ENCODE measurements at places on chromosomes 16 and 17.

DNA sequence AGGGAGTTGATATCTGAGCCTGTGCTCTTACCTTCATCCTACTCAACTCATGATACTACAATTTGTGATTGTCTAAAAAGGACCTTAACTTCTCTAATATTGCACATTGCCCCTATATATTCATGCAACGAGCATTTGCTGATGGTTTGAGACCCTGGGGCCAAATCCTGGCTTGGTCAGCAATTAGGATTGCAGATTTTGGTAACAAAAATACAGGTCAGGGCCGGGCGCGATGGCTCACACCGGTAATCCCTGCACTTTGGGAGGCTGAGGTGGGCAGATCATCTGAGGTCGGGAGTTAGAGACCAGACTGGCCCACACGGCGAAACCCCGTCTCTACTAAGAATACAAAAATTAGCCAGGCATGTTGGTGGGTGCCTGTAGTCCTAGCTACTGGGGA lies 35.4 kb upstream of the HAPSTR1 start:
- no peak for DNase-seq

DNA sequence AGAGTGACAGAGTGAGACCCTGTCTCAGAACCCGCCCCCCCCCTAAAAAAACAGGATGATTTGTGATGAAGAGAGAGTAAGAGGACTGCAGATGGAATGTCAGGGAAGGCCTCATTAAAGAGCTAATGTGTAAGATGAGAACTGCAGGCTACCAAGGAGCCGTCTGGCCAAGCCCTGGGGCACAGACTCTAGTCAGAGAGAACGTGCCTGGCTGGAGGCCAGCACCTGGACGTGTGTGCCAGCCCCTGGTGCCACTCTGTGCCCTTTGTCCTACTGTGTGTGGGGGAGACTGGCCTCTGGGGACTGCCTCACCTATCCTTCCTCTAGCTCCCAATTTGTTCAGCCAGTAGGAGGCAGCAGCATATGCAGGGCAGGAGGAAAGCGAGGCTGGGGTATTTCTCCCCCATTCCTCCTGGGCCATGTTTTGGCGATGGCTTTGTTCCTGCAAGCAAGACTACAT lies 37.1 kb downstream of the KNOP1 start:
- DNase-seq: no peak

- no peak for DNase-seq
Observed at GRCh38 chr16:79261481-79261940, 339.0 kb downstream of the MAF start.

DNA sequence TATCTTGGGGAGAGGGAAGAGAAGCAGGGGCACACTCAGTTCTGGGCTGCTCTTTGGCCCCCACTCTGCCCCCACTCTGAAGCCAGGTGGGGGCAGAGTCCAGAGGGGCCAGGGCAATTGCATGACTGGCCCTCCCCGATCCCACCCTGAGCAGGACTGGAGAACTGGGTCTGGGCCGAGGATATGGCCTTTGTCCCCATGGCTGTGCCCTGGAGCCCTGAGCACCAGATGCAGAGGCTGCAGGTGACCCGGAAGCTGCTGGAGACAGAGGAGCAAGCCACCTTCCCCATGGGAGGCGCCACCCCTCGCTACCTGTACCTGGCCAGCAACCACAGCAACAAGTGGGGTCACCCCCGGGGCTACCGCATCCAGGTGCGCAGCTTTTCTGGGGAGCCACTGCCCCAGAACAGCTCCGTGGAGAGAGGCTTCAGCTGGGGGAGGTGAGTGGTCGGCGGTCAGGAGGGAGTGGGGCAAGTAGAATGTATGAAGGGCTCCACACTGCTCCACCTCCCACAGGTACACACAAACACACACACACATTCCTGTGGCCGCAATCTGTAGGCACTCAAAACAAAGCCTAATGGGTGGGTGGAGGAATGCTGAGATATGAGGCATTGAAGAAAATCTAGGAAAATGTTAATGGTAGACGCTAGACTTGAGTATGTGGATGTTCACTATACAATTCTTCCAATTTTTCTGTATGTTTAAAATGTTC lies 21.4 kb downstream of the AOC3 start:
- no peak for DNase-seq

GRCh38 chr17:77455111-77455890 lies 314.5 kb downstream of the SEC14L1 start:
- no peak for DNase-seq

DNA sequence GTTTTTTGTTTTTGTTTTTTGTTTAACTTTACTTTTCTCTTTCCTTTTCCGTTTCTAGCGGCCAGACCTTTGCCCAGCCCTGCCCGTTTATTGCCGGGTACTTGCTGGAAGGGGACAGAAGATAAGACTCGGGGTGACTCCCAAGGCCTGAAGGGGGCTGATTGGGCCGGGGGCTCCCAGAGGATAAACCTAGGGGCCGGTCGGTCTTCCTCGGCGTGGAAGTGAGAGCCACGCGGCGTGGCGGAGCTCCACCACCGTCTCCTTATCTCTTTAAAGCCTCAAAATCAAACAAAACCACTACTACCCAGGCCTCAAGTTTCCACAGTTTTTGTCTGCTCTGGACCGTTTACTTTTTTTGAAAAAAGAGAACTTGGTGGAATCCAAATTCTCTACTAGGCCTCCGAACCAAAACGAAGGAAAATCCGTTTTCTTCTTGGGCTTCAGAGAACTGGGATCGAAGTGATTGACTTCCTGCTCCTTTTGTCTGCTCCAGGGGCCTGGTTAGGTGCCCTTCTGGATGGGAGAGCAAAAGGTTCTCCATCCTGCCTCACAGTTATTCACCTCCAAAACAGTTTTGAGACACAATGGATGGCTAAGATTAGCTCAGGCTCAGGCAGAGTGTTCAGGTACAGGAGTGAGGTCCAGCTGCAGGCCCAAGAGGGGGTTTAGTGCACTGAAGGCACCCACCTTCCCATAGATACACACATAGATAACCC lies 8.5 kb upstream of the HOXB9 start:
- DNase-seq: no peak

DNA sequence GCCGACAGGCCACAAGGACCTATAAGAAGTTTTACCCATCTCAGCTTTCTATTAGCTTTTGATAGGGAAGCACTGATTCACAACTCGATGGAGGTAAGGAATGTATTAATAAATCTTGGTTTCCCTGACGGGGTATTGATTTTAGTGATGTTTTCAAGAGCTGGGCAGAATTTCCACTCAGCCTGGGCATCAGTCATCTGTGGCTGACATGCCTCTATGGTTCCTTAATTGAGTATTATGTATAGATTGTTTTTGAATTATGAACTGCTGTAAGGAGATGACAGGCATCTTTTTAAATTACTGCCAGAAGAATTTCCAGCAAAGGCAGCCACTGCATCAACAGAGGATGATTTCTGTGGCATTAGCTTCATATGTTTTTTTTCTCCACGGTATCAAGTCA lies 128.6 kb downstream of the CPPED1 start:
- DNase-seq: no peak

GRCh38 chr17:60094754-60095153 lies 16.0 kb upstream of the HEATR6 start:
- no peak for DNase-seq

GRCh38 chr17:40726919-40727318 lies 23.4 kb upstream of the KRT24 start:
- no peak for DNase-seq

GRCh38 chr17:76240461-76241203 lies at the start of gene RNF157:
TSS of gene RNF157 (minus strand) at chr17:76240493. CDS start at chr17:76240240, 253 bp downstream.
- DNase-seq: no peak

- DNase-seq: no peak
Observed at GRCh38 chr16:29986231-29986630, 9.2 kb downstream of the HIRIP3 start.

GRCh38 chr17:55833306-55833705 lies 82.5 kb downstream of the PCTP start:
- no peak for DNase-seq

- DNase-seq: no peak
Observed at GRCh38 chr17:50661348-50661747, 26.7 kb downstream of the ABCC3 start.

DNA sequence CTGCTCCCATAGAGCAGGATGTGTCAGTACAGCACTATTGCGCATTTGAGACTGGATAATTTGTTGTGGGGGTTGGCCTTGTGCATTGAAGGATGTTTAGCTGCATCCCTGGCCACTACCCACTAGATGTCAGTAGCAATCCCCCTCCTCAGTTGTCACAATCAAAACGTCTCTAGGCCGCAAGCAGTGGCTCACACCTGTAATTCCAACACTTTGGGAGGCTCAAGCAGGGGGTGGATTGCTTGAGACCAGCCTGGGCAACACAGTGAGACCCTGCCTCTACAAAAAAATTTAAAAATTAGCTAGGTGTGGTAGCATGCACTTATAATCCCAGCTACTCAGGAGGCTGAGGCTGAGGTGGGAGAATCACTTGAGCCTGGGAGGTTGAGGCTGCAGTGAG lies 48.4 kb downstream of the CENPV start:
- DNase-seq: no peak

DNA sequence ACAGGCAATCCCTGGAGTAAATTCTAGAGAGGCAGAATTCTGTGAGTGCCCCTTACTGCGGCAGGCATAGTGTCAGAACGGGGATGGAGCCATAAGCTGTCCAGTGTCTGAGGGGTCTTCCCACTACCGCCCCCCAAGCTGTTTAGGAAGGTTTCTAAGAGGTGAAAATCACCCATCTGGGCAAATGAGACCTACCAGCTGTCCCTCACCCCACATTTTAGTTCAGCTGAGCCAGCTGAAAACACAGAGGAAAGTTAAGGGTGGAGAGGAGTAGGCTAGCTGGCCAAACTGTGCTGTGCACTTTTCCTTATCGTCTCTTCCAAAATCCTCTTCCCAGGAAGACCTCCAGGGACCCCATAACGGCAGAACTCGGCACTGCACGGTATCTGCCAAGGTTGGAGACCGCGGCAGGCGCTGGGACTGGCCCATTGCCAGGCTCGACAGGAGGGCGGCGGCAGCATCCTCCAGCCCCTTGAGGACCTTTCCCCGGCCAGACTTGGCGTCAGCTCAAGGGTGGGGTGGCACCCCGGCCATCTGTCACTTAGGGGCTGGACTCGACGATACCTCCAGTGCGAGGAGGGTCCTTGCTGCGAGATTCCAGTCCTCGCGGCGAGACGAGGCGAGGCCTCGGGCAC lies 955 bp downstream of the ACLY start:
- DNase-seq: no peak

GRCh38 chr16:53893731-53894435 lies 189.9 kb downstream of the FTO start:
- no peak for DNase-seq

DNA sequence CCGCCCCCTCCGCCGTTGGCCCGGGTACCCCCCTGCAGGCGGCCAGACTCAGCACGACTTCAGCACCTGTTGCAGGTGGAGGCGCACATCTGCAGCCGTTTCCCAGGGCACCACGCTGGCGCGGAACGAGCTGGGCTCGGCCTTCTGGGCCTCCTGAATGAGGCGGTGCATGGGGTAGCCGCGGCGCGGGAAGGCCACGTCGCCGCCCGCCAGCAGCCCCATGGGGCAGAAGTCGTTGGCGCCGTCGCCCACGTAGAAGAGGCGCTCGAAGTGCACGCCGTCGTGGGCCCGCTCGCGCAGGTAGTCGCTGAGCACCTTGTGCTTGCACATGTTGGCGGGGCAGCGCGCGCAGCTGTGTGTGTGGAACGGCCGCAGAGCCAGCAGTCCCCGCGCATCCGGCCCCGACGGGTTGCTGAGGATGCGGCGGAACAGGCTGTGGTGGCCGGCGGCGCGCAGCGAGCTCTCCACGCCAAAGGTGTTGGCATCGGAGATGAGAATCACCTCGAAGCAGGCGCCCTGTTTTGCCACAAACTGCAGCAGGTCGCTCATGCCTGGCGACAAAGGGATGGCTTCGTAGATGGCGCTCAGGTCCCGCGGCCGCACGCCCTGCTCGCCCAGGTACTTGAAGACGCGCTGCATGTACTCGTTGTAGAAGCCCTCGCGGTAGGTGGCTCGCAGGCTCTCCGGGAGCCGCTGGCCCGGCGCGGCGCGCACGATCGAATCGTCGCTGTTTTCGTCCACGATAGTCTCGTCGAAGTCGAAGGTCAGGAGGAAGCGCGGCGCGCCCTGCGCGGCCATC lies 6.2 kb downstream of the PHOSPHO1 start:
- DNase-seq: no peak

GRCh38 chr17:9772658-9773057 lies 18.7 kb downstream of the DHRS7C start:
- no peak for DNase-seq

DNA sequence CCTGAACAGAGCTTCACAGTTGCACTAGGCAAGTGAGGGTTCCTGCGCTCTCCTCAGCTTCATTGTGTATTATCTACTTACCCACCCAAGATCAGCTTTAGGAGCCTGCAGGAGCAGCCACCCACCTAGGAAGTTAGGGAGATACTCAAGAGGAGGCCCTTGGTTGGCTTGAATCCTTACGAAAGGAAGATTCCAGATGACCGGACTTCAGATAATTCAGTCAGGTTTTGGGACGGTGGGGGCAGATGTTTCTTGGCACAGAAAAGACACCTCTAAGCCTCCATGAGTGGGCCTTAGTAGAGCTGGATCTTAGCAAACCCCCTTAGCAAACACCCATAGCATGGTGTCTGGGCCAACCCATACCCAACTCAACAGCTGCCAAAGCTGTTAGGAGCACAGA lies 2.4 kb upstream of the CBFB start:
- DNase-seq: no peak

DNA sequence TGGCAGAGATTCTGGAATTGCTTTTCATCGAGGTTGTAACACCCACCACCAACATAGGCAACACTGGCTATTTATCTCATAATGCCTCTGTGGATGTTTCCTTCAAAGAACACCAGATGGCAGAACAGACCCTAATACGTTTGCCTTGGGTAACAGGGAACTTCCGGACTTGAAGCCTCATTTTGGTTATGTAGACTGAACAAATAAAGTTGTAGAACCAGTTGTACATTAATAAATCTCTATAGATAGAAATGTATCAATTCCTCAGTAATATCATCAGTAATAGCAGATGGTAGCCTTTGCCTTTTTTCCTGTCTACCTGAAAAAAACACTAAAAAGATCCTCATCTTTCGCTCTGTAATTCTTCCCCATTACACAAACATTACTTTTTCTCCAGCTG lies 25.9 kb upstream of the APOH start:
- DNase-seq: no peak

- no peak for DNase-seq
Observed at GRCh38 chr17:66414561-66415175, 112.3 kb downstream of the PRKCA start.

DNA sequence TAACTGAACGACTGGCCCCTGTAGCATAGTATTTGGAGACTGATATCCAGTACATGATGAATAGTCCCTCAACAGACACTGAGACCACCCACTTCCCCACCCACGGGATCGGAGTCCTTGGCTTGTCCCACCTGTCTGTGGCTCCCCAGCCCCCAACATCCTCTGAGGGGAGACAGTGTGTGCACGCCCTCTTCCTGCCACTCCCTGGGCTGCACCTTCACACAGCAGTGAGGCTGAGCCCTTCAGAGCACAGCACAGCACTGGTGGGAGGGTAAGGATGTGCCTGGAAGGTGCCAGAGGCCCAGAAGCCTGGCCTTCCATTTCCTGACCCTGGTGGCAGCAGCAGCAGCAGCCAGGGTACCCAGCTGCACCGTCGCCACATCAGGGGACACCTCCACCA lies 11.0 kb downstream of the DNASE1 start:
- no peak for DNase-seq

DNA sequence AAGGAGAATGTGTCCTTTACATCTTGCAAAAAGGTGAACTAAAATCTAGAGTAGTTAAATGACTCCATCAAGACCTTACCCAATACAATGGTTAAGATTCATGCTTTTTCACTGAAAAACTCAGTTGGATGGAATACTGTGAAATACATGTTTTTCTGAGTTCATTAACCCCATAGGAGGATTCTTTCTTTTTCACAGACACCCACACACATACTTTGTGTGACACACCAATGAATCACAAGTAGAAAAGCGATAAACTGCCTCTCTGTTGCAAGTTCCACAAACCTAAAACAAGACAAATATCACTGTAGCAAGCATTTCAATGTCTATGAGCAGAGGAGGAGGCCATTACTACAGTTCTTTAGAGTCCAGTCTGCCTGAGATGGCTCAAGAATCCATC lies 258.8 kb upstream of the CDH5 start:
- DNase-seq: no peak
